Stimulated activated CD4-positive, alpha-beta T cell treated with anti-CD3 and anti-CD28 coated beads, Interleukin-12 subunit alpha, Interleukin-12 subunit beta, amount 100 ng/mL, for 48 hours (primary cell): ENCODE measurements at places on chromosomes 12 and 14.
A peak's percentile ranks its signal among the peaks of the same experiment; 100 is the strongest.

DNA sequence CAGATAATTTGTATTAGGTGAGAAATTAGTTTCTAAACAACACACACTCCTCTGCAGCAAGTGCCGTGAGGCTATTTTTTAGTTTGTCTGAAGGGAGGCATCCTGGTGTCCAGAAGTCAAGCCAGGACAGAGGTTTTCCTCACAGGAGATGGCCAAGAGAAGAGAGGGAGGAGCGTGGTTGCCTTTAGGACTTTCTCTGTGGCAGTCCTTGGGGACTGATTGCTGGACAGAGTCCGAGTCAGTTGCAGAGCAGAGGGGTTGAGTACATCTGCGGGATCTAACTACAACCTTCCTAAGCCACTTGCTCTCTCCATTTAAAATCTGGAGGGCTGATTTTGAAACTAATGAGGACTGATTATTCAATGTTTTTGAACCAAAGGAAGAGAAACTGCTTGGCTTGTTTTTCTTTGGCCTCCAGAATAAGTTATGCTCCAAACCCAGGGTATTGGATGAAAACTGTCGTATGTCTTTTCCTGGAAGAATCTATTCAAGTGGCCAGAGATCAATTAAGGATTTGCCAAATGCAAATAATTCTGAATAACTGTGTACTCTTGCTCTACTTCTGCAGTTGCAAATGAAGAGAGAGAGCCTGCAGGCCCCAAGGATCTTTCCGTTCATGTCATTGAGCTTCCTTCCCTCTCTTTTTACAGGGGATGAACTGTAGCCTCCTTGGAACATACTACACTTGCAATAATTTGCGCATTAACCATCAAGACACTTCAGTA lies 1.2 kb downstream of the SLCO1C1 start:
- no peak for DNase-seq

DNA sequence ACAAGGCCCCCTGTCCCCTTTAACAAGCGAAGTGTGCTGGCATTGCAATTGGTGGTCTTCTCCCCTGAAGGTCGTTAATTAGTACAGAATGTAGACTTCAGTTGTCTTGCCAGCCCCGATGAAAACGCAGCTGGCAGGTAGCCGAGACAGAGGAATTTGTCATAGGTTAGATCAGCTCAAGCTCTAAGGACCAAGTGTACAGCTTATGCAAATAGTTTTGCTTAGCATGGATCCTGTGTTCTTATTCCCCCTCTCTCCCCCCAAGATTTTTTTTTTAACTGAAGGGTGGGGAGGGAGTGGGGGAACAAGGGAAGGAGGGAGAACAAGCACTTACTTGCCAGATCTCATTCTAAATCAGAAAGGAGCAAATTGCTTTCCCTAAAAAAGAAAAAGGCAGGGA lies 58.6 kb upstream of the PARP11 start:
- DNase-seq, result no peak

DNA sequence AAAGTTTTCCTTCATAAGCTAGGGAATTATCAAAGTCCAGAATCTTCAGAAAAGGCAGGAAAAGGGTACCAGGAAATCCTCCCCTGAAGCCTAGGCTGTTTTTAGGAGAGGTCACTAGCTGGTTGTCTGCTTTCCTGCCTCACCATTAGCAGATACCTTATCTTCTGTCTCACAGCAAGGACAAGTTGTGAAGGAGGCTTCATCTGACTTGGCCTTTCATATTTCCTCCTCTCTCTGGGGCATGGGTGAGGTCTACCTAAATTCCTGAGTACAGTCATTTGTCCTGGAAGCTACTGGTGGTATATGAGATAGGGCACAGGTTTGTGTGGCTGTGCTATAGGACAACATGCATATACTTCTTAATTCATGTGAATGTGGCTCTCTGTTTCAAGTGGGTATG lies 2.3 kb downstream of the FOXJ2 start:
- DNase-seq, result no peak

GRCh38 chr12:104466709-104467345 lies 10.1 kb downstream of the CHST11 start:
- no peak for DNase-seq

GRCh38 chr12:11746024-11746771 lies 96.7 kb downstream of the ETV6 start:
- DNase-seq, result no peak

- DNase-seq, result no peak
Measured at GRCh38 chr14:99320621-99321235, 48.7 kb upstream of the BCL11B start.

- DNase-seq, result peak; percentile 62
Measured at GRCh38 chr12:52151837-52152783, 39.7 kb downstream of the KRT80 start.

GRCh38 chr14:44309331-44309730 lies 197.8 kb downstream of the FSCB start:
- no peak for DNase-seq

DNA sequence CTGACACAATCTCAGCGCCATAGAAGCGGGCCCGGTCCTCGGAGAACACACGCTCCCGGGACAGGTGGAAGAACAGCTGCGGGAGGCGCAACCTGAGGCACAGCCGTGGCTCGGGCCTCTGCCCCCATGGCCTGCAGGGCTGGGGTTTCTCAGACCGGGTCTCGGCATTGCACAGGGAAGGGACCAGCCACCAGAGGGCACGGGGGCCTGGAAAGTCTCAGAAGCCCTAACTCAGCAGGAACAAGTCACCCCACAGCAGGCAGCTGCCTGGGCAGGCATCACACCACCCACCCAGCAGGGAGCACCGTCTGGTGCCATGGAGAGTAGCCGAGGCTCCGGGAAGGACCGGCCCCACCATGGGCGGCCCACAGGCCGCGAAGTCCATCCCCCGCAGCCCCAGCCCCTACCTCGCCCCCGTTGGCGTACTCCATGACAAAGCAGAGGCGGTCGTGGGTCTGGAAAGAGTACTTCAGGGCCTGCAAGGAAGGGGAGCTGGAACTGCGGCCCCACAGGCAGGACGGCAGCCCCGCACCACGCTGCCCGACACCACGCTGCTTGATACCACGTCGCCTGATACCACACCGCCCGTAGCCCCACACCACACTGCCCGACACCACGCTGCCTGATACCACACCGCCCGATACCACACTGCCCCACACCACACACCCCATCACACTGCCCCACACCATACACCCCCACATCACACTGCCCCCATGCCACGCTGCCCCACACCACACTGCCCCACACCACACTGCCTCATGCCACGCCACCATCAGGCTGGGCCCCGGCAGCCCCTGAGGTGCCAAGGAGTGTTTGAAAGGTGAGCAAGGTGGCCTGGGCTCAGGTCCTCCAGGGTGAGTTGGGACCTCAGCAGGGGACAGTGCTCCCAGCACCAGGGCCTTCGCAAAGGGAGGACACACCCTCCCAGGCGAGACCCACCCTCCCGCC lies 20.8 kb downstream of the SIVA1 start:
- DNase-seq, result no peak

DNA sequence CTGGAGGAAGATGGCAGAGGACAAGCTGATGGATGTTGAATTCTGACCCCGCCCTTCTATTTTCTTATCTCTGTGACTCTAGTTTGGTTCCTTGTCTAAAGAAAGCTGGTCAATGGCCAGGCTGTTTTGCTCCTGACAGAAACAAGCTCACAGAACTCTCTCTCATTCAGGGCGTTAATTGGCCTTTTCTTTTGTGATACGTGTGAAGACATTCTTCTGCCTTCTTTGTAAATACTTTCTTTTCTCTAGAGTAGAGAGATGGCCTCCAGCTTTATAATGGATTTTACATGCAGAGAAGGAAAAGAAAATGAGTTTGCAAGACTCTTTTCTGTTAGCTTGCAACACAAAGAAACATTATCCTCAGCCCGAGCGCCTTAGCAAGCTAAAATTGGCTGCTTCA lies 492.2 kb upstream of the CCDC196 start:
- DNase-seq, result no peak

GRCh38 chr14:70317969-70318634 lies 41.4 kb downstream of the COX16 start:
- no peak for DNase-seq

DNA sequence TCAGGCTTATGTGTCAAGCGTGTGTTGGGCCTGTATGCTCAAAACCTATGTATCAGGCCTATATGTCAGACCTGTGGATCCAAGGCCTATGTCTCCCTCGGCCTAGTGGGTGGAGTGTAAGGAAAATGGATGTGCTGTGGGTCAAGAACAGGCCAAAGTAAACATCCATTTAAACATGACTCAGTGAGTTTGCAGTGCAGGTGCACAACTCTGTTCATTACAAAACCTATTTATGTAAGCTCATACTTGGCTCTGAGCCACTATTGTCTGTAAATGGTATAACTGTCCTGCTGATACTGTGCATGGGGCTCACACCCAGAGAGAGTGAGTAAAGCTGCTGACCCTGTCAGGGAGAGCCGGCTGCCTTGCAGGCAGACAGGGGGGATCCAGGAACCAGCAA lies 249.7 kb upstream of the AVPR1A start:
- DNase-seq, result no peak

DNA sequence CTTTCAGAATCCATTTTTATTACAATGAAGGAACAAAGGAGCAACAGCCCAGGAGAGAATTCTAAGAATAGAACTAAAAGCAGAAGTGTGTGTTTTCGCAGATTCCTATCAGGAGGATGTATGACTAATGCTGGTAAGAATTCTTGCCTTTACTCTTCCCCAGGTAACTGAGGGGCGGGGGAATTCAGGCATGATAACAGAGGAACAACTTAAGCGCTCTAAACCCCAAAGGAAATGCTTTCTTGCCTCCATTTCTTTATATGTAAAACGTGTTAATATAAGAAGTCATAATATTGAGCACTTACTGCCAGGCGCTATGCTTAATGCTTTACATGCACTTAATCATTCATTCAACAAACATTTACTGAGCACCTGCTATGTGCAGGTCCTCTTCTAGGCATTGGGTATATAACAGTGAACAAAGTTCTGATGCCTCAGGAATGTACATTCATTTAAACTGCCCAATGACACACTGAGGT lies 4.5 kb downstream of the HCAR1 start:
- DNase-seq, result peak; percentile 14

DNA sequence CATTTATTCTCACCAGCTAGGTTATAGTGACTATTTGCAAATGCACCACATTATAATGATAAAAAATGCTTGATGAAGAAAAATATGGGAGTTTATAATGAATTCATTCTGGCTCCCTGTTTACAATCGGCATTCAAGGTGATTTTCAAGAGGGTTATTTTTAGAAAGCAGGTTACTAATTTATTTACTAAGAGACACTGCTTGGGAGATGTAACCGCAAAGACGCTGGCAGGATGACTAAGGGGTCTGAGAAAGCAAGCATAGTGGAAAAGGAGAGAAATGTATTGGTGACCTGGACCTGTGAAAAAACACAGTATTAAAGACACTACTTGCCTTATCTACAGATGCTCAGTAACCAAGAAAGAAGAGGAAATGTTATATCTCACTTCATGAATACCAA lies 13.3 kb upstream of the PITPNM2 start:
- no peak for DNase-seq

DNA sequence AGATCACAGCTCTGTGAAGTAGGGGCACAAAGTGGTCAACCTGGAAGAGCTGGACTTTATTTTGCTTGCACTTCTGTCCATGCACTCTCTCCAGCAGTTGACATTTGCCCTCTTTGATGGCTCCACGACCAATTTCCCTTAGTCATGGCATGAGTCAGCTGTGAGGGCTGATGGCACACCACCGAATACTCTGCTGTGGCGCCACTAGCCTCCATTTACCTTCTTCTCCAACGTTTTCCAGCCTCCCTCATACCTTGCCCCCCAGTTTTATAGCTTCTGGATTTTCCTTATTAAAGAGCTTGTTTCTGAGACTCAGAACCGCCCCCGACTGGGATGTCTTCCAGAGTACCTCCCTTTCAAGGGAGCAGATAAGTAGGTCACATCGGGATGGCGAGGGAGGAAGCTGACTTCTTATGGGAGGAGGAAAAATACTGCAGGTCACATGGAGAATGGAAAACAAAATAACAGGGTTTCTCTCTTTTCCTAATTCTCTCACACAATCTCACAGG lies 17.6 kb downstream of the NINJ2 start:
- no peak for DNase-seq

DNA sequence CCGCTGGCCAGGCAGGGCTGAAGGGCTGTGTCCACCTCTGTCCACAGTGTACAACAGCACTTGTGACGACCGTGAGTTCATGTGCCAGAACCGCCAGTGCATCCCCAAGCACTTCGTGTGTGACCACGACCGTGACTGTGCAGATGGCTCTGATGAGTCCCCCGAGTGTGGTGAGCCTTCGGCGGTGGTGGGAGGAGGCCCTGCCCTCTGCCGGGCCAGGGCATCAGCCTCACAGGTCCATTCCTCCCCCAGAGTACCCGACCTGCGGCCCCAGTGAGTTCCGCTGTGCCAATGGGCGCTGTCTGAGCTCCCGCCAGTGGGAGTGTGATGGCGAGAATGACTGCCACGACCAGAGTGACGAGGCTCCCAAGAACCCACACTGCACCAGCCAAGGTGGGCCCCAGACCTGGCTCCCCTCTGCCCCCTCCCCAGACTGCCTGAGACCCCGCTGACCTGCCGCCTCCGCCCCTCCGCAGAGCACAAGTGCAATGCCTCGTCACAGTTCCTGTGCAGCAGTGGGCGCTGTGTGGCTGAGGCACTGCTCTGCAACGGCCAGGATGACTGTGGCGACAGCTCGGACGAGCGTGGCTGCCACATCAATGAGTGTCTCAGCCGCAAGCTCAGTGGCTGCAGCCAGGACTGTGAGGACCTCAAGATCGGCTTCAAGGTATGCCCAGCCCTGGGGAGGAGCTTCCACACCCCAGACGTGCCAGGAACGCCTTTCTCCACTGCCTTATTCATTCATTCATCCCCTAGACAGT lies 20.8 kb upstream of the NXPH4 start:
- no peak for DNase-seq

DNA sequence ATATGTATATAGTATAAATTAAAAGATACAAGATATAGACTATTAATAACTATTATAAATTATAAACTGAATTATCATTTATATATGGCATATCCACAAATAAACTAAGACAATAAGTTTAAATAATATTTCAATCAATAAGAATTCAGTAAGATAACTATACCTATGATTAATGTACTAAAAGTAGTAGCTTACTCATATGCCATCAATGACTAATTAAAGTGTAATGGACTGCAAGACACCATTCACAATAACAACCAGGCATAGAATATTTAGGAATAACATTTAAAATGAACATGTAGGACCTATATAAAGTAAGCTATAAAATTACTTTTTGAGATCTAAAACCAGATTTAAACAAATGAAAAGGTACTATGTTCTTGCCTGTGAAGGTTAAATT lies 18.8 kb downstream of the KCNC2 start:
- no peak for DNase-seq

- DNase-seq, result no peak
Measured at GRCh38 chr12:59031313-59031712, 111.0 kb upstream of the LRIG3 start.

GRCh38 chr12:121223292-121224285 lies 13.7 kb downstream of the P2RX4 start:
- DNase-seq, result no peak

GRCh38 chr12:10607885-10608458 lies 5.4 kb downstream of the MAGOHB start:
- no peak for DNase-seq

DNA sequence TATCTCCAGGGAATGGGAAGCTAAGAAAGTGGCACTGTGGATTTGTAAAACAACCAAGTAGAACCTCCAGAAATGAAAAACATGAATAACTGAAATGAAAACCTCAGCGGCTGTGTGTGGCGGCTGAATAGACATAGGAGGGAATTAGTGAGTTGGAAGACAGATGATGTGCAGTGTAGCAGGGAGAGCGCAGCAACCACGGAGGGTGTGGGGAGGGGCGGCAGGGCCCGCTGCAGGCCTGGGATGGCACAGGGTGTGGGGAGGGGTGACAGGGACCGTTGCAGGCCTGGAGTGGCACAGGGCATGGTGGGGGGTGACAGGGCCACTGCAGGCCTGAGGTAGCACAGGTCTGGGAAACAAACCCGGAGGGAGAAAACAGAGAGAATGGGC lies 51.1 kb downstream of the BEGAIN start:
- no peak for DNase-seq
